AG09319 (cell line): ENCODE measurements at places on chromosomes 6 and 20.

- DNase-seq, result no peak
Observed at GRCh38 chr6:20126102-20126752, 86.0 kb downstream of the MBOAT1 start.

GRCh38 chr6:6783721-6784120 is 195.2 kb downstream of the LY86 start:
- DNase-seq, result no peak

DNA sequence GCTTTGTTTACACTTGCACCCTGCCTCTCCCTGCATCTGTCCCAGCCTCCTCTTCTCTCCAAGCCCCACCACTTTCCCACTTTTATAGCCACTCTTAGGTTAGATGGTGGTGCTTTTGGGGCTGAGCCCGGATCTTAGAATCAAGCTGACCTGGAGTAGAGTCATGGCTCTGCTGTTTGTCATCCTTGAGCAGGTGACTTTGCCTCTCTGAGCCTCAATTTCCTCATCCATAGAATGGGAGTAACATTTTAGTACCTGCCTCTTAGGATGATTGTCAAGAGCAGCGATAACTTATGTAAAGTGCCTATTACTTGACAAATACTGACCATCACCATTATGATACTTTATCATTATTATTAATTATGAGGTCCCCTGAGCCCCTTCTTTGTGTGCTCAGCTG is 48.2 kb downstream of the CPNE5 start:
- no peak for DNase-seq

DNA sequence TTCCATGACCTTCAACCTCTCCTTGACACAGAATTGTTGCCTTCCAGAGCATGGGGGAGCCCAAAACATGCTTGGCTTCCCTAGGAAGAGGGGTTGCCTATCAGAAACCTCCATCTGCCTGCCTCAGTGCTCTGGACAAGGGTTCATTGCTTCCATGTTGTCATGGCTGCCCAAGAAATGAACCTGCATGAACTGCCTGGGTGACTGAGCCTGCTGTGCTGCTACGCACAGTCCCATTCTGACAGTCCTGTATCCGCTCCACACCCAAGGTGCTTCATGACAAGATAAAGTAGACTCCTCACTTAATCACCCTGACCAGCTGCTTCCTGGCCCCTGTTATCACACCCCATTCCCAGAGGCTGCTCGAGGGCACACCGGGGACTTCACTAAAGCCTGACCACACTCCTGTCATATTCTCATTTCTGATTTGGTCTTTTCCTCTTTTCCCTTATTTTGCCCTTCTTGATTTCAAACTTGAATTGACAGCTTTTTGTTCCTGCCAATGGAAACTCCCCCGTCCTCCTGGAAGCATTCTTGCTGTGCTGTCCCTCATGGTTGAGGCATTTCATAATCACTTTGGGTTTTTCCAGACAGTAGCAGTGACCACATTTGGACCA is 31.9 kb downstream of the GMPR start:
- no peak for DNase-seq

DNA sequence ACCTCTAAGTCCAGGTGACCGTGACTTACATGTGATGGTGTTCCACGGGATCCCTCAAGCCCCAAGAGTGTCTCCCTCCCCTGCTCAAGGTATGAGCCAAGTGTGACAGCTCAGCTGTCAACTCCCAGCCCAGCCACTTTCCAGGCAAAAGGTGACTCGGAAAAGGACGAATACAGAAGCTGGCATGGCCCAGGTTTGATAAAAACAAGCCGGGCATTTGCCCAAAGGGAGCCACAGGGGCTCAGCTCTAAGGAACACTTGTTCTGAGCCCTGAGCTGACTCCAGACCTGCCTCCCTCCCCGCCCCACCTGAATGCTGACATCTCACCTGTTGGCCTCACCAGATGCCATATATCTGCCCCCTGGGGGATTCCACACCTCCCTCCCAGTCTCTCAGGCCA is 43.0 kb upstream of the BPIFA2 start:
- no peak for DNase-seq
